Stimulated activated CD8-positive, alpha-beta memory T cell treated with anti-CD3 and anti-CD28 coated beads, Interleukin-7, amount 100 ng/mL, for 48 hours (primary cell): ENCODE measurements at places on chromosomes 16 and 17.

- DNase-seq: no peak
Observed at GRCh38 chr17:57699751-57700219, 45.3 kb downstream of the CCDC182 start.

DNA sequence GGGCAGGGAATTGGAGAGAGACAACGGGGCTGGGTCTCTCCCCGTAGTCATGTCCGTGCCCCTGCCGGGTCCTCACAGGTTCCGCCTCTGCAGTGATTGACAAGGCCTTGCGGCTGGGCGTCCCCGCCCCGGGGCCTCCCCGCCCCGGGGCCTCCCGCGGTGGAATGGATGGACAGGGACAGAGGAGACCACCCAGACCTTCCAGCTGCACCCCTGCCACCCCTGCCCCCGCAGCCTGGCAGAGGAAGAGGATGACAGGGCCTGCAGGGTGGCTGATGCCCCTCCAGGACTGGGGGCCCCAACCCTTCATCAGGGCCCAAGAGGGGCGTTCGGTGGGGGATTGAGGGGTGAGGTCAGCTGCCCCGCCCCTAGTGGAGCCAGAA, 216.4 kb upstream of the CIBAR2 start:
- DNase-seq: no peak

- DNase-seq: no peak
Observed at GRCh38 chr17:49510720-49511110, 15.6 kb downstream of the NGFR start.

GRCh38 chr17:40355123-40355803, 9.3 kb downstream of the GJD3 start:
- DNase-seq: peak; percentile 46

DNA sequence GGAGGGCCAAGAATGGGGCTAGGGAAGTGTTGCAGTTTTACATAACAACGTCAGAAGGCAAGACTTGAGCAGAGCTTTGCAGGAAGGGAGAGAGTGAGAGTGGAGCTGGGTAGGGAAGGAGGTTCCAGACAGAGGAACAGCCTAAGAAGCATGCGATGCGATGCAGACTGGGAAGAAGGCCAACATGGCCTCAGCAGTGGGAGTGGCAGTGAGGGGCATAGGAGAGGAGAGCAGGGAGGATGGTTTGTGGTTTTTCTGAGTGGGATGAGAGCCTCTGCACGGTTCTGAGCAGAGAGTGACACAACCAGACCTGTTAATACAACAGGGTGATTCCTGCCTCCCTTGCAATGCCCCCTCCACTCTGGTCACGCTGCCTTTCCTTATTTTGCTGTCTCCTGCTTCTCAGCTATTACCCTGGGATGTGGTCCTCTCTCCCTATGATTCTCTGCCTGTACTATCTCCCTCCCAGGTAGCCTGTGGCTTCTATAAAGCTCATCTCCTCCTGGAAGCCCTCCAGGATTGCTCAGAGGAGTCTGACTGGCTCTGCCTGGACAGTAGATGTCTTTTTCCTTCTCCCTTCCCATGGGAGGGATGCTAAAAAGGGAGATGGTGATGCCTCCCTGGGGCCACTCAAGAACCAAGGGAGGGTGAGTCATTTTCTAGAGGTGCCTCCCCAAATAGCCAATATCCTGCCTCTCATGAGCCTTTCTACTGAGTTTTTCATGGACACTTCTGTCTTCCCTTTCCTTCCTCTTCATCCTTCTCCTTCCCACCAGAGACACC, 38.7 kb upstream of the NGFR start:
- no peak for DNase-seq

- DNase-seq: peak; percentile 56
Observed at GRCh38 chr17:45261577-45262515, at the start of gene SPATA32. Gene SPATA32 (minus strand): TSS chr17:45262094. CDS start chr17:45262016, 78 bp downstream.

DNA sequence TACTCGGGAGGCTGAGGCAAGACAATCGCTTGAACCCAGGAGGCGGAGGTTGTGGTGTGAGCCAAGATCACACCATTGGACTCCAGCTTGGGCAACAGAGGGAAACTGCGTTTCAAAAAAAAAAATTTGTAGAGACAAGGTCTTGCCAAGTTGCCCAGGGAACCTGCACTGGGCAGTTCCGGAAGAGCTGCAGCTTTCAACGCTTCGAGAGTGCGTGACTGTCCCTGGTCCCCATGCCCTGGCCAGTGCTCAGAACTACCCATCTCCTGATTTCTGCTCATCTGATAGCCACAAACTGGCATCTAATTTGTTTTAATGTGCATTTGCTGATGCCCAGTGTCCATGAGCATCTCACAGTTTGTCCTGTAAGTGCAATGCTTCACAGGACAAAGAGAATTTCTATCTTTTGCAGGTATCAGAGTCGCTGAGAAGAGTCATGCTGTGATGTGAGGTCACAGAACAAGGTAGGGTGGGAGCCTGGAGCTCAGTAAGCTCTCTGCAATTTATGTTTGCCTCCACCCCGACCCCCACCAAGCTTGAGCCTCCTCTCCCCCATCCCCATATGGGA, 3.9 kb downstream of the ACTG1 start:
- DNase-seq: no peak

GRCh38 chr16:85227084-85227945, 115.0 kb upstream of the CIBAR2 start:
- no peak for DNase-seq

DNA sequence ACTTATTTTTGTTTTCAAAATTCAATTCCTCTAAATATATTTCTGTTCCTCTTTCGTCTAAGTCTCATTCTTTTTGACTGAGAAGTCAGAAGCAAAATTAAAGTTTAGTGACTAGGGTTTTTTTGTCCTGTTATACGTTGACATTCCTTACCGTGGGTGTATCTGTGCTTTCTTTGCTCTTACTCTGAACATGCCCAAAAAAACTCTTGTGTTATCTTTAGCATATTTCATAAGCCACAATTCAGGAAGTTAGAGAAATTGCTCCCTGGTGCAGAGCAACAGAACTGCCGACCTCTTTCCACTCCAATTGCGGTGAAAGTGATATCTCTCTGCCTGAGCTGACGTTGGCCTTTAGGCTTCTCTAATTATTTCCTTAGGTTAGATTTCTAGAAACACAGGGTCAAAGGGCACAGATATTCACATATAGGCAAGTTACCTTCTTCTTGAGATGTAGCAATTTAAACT, 65.7 kb downstream of the CENPV start:
- DNase-seq: no peak

- no peak for DNase-seq
Observed at GRCh38 chr17:78300962-78301820, 58.7 kb downstream of the SOCS3 start.

DNA sequence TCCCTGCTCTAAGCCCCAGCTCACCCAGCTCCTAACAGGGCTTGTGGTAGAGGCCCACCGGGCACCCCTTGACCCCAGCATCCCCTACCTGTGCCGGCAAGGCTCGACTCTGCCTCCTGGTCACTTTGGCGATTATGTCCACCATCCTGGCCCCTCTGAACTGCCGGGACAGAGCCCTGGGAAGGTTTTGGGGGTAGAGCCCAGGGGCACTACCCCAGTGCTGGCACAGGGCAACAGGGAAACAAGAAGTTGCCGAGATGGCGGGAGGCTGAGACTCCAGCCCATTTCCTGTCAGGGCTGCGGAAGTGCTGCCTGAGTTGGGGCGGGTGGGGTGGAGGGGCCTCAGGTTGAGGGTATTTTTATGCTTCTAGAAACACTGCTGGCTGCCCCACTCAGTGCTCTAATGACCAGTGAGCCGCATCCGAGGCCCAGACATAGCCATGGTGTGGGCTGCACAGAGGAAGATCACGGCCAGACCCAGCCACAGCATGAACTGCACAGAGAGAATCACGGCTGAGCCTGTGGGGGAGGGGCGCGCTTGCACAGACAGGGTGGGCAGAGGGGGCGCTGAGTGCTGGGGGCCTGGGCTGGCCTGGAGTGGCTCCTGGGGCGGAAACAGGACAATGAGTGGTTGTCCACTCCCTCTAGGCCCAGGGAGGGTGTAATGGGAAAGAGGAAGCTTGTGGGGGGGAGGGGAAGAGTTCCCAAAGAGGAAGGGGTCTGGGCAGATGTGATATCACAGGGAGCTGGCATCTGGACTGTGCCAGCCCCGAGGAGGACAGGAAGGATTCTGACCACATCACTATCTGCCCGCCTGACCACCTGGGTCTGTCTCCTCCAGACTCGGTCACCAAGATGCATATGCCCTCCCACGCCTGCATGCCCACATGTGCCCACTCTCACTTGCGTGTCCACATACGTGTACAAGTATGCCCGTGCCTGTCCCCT, 22.3 kb downstream of the ARHGAP27 start:
- no peak for DNase-seq

DNA sequence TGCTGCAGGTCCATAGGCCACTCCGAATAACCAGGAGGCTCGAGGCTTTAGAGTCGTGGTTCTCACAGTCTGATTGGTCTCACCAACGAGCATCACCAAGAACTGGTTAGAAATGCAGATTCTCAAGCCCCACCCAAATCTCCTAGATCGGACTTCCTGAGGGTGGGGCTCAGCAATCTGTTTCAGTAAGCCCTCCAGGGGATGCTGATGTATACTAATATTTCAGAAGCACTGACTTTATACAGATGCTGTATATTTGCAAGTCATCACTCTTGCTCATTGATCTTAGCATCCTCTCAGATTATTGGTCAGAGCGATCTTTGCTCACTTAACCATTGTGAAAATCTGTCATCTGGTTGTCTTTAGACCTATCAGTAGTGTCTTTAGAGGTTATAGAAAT, 4.4 kb upstream of the VAC14 start:
- no peak for DNase-seq

- no peak for DNase-seq
Observed at GRCh38 chr17:16037636-16038035, 38.0 kb downstream of the TTC19 start.

DNA sequence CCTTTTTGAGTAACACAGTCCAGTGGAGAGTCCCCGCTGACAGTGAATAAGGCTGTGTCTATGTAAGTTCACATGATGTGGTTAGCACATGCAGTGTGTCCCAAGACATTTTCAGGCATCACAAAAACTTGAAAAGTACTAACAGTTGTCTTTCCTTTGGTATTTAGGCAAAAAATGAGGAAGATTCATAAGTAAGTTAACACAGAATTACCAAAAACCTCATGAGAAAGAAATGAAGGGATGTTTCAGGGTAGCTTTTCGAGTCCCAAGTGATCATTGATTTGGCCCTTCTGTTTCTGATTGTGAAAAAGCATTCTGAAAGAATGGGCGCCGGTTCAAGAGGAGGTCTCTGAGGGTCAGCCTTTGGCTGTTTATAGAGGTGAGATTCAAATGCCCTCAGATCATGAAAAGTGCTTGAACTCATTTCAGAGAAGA, 529 bp upstream of the ASPA start:
- no peak for DNase-seq

- no peak for DNase-seq
Observed at GRCh38 chr17:28811651-28812090, 30.9 kb downstream of the FAM222B start.

DNA sequence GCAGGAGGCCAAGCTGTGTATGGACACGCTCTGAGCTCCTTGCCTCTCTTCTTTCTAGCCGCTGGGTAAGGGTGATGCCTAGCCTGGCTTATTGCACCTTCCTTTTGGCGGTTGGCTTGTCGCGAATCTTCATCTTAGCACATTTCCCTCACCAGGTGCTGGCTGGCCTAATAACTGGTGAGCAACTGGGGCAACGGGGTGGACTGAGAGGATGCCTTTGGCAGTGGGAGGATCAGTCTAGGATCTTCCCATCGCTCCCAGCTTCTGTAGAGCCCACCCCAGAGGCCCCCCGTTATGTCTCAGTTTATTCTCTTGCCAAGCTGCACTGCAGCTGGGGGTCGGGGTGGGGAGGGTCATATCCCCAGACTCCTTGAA, 4.4 kb downstream of the G6PC3 start:
- DNase-seq: no peak

DNA sequence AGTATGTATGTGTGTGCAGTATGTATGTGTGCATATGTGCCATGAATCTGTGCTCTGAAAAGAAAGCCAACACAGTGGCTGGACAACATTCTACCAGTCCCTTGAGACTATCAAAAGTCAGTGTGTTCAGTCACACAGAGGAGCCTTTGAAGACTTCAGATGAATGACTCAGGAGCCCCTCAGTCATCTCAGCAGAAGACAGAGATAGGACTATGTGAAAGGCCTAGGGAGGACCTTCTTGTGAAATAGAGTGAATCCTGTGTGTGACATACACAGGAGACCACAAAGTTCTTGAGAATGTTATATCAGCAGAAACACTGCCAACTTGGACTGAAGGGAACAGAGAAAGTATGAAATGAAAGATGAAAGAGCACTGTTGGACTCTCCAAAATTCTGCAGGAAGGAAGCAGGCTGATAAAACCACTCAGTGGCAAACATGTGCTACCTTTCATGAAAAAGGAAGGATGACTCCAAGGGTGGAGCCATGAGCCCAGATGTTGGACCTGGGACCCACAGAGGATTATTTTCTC, 108.4 kb downstream of the METRNL start:
- DNase-seq: no peak

DNA sequence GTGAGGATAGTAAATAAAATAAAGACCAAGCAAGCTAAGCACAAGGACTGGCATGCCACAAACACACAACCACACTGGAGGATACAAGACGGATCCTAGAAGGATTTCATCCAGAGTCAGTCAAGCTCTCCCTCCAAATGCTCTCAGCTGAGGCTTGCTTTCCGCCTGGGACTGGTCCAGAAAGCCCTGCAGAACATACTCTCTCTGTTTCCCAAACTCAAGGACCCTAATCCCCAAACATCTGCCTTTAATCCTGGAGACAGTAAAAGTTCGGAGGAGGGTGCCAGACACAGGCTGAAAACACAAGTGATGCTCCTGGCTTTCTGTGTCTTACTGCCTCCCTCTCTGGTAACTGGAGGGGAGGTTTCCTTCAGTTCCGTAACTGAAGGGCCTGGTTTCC, 5.3 kb upstream of the HSD11B2 start:
- DNase-seq: no peak

DNA sequence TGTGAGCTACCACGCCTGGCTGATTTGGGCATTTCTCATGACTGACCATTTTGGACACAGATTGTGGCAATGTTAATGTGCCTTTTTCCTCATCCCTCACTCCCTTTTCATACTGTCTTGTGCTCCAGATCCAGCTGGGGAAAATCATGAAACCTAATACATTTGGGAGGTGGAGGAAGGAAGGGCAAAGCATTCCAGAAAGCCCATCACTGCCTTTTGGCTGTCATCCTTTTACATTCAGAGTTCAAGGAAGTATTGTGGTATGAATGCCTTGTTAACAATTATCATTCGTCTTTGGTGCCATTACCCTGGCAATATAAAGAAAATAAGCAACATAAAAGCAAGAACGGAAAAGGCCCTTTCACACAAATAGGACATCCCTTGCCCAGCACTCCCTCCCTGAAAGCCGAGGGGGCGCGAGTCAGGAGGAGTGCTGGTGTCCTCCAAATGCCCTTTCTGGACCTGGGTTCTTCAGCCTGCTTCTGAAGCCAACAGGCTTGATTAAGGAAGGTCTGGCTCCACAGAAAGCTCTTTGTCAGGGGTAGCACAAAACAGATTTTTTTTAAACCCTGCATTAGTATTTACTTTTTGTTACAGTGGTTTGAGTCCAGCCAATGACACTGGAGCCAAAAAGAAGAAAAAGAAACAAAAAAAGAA, 20.1 kb downstream of the NMT1 start:
- DNase-seq: no peak
